Cortex of kidney (tissue), 1 donor: ENCODE measurements at places on chromosomes 2 and 18.

GRCh38 chr2:225076125-225076524, 33.9 kb upstream of the DOCK10 start:
- DNase-seq: no peak

GRCh38 chr2:200756618-200757321, 54.9 kb upstream of the BZW1 start:
- DNase-seq: no peak

GRCh38 chr2:206075113-206075512, 10.9 kb downstream of the INO80D start:
- no peak for DNase-seq

- no peak for DNase-seq
Measured at GRCh38 chr18:23967321-23968089, 47.0 kb upstream of the TTC39C start.

DNA sequence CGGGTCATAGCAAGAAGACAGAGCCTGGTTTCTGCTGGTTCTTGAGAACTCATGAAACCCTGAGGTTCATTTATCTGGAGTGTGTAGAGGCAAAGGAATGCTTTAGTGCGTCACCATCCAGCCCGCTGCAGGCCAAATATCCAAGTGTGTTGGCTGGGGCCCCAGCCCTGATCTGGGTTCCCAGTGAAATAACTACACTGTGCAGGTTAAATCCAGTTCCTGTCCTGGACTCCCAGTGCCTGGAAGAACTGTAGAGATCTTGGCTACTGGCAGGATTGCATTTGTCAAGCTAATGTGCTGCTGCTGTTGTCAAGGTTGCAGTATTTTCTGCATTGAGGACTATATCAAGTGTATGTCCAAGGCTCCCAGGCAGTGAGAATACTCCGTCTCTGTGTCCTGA, 89.9 kb downstream of the MAPK4 start:
- DNase-seq: no peak

GRCh38 chr18:39421276-39421675, 1855.7 kb upstream of the CELF4 start:
- no peak for DNase-seq
